ENCODE measurements at places on chromosomes 6 and 20.

DNA sequence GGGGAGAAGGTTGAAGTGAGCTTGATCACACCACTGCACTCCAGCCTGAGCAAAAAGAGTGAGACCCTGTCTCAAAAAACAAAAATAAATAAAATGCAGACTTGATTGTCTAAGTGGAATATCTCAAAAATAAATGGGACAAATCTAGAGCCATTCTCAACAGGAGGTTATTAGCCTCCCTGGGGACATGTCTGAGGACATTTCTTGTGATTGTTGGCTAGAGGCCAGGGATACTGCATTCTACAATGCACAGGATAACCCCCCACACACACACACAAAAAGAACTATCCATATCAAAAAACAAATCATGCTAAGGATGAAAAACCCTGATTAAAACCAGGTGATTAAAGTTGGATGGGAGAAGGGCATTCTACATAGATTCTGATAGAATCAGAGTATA is 37.5 kb downstream of the FAM217A start:
- DNase-seq = no peak

DNA sequence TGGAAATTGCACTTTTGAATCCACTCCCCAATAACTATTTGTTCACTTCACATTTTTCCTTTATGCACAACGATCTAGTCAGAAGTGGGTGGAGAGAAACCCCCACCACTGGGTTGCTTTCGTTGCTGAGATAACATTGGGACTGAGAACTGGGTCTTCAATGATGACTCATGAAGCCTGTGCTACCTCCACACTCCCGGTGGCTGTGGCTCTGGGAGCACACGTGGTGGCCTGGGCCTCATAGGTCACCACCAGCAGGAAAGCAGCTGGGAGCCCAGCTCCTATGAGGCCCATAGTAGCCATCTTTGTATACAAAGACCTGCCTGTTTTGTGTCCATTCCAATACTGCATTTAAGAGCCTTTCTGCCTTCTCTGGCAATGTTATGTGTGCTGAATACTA is 178.0 kb upstream of the SASH1 start:
- DNase-seq = no peak

DNA sequence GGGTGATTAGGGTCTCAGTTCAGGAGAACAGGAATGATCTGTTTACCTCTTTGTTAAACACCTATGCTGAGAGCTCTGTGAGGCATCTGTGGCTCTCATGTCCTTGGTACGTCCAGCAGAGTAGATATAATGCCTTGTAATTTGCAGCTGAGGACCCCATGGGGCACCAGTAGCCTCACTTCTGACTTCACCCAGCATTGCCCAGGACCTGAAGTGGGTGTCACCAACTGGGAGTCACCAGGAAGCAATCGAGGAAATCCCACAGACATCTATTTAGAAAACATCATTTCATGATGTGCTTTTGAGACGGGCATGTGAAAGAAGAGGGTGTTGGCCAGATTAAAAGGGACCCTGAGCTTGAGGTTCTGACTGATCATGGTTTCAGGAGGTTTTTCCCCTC is 8.8 kb downstream of the EDN3 start:
- no peak for DNase-seq

- DNase-seq = no peak
Measured at GRCh38 chr6:16741112-16742016, 19.9 kb downstream of the ATXN1 start.

DNA sequence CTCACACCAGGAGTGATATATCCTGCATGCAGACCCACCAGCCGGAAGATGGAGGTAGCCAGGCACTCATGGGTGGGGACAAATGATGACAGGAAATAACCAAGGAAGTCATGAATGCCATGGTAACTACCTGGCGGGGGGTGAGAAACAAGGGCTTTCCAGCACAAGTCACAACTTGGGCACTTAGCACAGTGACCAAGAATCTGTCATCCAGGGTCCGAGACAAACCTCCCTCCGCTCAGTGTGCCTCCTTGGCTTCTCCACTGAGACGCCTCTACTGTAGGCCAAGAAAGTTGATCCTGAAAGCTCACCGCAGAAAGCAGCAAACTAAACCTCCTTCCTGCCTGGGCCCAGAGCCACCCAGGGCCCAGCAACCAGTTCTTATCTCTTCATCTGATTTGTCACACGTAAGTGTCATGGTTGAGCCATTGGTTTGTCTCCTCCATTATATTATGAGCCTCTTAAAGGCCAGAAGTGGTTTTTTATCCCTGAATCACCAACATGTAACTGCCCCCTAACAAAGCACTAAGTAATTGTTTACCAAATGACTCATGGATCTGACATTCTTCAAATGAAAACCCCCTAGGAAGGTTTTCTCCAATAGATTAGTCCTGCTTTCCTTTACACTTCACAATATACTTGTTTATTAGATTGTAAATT is 84.3 kb upstream of the TAB2 start:
- DNase-seq = no peak
